Esophagus squamous epithelium (tissue), 5 donors: ENCODE measurements at places on chromosomes 7 and 10. TPM values are rescaled to one million over a fixed set of nuclear protein-coding genes. Genes with fewer than 3 reads are reported as not detected.
A peak's percentile ranks its signal among the peaks of the same experiment; 100 is the strongest.

GRCh38 chr10:14456218-14456869 is 125.6 kb upstream of the FRMD4A start:
- no peak overlapping the region for H3K4me3 ChIP-seq
- no peak for DNase-seq
- no peaks in the 10 kb centered on the region for H3K4me1 ChIP-seq
- H3K27ac ChIP-seq = no peak overlapping the region
- H3K36me3 ChIP-seq = no peaks in the 10 kb centered on the region

DNA sequence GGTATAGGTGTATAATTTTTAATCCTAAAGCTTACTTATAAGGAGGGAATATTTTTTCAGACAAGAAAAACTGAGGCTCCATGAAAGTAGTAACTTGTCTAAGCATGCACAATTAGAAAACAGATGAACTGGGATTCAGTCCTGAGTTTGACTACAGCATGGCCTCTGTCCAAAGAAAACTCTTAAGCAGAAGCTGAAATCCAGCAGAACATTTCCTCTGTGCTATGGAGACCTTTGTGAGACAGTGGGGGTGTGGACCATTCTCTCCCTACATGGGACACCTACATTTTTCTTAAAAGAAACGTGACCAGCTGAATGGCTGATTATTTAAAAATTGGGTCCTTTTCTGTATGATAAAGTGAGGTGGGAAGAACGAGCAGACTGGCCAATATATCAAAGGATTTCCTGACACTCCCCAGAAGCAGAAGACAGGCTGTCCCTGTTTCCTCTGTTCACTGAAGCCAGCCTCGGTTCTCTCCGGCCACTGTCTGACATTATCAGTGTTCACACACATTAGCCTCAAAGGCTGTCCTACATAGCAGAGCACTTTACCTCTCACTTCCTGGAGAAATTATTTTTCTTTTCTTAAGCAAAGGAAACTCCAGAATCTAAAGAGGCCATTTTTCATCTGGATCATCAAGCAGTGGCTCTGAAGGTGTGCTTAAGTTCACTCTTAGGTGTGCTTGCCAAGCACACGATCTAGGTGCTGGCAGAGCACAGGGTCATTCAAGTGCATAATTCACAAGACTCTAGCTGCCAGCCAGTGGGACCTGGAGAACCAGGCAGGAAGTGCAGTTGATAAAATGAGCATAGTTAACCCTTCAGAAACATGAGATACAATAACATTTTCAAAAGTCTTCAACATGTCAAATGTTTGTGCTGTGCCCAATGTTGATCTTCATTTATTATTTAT is 40.4 kb upstream of the KIAA1217 start:
- no peak overlapping the region for H3K4me3 ChIP-seq
- no peaks in the 10 kb centered on the region for H3K36me3 ChIP-seq
- no peak overlapping the region for H3K27ac ChIP-seq
- DNase-seq = no peak
- no peaks in the 10 kb centered on the region for H3K27me3 ChIP-seq
- no peaks in the 10 kb centered on the region for H3K4me1 ChIP-seq

DNA sequence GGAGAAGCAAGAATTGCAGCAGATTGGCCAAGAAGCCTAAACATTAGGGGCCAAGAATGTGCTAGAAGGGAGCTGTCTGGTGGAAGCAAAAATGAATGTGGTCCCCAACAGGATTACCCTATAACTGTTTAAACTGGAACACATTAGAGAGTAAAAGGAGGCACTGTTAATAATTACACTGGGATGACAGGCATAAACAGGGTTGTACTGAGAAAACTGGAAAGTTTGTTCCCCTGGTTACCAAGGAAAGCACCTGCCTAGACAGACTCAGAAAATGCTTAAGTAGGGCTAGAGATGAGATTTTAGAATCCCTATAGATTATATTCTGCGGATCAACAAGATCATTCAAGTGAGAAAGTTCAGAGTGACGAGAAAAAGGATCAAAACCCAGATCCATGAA is 100.8 kb downstream of the CTTNBP2 start:
- H3K36me3 ChIP-seq = no peaks in the 10 kb centered on the region
- DNase-seq = no peak
- H3K4me1 ChIP-seq = no peaks in the 10 kb centered on the region
- no peaks in the 10 kb centered on the region for H3K27me3 ChIP-seq
- H3K27ac ChIP-seq = no peak overlapping the region

DNA sequence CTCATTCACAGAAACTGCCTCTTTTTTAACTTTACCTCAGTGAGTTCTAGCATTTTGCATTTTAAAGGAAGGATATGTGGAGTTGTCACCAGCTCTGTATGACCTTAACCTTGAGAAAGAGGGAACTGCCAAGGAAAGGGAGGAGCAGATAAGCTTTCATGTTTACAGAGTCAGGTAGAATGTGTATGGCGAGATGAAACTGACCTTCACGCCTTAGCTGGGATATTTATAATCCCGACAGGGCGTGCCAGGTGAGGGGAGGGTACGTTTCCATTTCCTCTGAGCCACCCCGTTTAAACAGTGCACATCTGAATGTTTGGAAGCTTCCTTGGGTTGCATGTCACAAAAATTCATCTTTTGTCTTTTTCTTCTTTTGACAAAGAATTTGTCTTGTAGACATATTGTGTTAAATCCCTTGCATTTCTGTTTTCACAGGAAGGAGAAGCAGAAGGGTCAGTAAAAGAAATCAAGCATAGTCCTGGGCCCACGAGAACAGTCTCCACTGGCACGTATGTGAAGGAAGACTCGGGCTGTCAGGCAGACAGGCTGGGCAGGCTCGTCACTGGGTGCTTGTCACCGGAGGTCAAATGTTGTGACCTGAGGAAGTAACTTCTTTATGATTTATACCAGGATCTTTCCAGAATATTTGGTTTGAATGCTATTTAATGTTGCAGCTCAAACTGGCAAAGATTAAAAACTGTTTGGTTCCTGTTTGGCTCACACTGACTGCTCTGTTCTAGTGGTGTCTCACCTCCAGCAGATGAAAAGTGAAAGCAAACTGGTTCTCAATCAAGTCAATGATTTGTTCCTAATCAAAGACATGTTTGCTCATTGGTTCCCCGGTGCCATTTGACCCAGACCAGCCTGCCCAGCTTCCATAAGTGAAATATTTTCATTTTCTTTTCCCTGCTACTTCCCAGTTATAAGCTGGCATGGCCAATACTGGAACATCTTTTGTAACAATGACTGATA is 16.2 kb downstream of the OPTN start:
- H3K4me3 ChIP-seq = no peak overlapping the region
- H3K4me1 ChIP-seq = no peaks in the 10 kb centered on the region
- H3K36me3 ChIP-seq = peaks cover 89% of the 10 kb centered on the region
- H3K27me3 ChIP-seq = no peaks in the 10 kb centered on the region
- DNase-seq = no peak
- H3K27ac ChIP-seq = peak overlapping the region; percentile 17

DNA sequence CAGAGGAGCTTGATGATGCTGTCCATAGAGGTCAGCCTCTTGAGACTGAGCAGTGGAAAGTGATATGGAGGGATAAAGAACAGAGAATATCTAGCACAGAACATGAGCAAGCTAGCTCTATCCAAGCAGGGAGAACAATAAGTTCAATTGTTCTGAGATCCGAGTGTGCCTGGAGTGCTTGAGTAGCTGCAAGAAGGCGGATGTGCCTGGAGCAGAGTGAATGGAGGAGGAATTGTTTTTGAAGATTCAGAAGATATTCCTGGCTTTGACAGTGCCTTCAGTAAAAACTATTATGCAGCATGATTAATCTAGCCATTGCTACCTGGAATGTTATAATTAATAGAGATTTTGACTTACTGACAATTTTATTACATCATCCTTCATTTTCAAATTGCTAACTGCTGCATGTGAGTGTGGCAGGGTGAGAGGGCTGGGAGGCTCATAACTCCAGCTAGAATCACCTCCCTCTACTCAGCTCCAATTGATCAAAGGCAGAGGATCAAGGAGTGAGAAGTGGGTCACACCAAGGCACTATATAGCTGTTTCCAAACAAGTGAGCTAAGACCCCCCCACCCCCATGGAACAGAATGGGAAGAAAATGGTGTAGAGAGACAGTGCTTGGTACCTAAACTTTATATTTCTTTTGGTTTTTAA is 302.8 kb downstream of the ADRA2A start:
- DNase-seq = no peak
- H3K27ac ChIP-seq = no peak overlapping the region
- no peaks in the 10 kb centered on the region for H3K4me1 ChIP-seq
- H3K36me3 ChIP-seq = no peaks in the 10 kb centered on the region
- H3K4me3 ChIP-seq = no peak overlapping the region
- H3K27me3 ChIP-seq = peaks cover 3% of the 10 kb centered on the region

DNA sequence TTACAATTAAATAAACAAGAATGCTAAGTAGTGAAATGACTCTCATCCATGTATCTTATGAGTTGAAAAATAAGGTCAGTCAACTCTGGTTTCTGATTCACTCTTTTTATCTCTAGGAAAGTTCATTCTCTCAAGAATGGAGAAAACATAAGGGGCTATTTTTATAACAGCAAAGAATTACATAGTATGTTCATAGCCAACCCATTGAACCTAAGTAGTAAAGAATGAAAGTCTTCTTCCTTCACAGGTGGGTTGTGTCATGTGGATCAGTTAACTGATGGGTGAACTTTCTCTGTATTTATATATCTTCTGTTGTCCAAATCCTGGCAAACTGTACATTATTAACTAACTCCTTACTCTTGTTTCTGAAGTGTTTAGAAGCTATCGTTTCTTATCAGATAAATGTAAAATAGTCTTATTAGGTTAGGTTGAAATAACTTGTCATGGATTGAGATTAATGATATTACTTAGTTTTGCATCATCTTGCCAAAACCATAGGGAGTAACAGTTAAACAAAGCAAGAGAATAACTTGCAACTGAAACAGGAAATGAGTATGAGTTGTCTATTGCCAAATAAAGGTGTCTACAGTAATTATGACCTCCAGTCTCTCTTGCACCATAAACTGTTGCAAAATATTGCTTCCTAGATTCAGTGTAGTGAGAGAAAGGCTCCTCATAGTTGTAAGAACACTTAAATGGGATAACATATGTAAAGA is 86.8 kb downstream of the ANKRD7 start:
- DNase-seq = no peak
- no peaks in the 10 kb centered on the region for H3K36me3 ChIP-seq
- no peak overlapping the region for H3K27ac ChIP-seq
- H3K4me3 ChIP-seq = no peak overlapping the region

DNA sequence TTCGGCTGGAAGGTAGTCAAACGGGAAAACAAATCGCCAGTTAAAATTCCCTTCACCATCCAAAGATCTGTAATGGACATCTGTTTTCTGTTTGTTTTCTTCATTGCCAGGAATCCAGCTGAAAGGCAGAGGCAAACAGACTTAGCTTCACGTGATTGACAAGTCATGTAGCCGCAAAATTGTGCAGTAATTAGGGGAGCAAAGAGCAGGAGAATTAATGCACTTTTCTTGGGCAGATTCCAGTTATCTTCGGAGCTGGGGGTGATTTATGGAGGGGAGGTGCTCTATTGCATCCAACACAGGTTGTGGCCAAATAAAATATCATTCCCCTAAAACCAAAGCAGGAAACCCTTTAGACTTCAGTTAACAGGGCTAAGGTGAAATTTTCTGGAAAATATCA is 162.2 kb downstream of the MYOF start:
- H3K4me3 ChIP-seq = no peak overlapping the region
- no peaks in the 10 kb centered on the region for H3K27me3 ChIP-seq
- H3K4me1 ChIP-seq = no peaks in the 10 kb centered on the region

DNA sequence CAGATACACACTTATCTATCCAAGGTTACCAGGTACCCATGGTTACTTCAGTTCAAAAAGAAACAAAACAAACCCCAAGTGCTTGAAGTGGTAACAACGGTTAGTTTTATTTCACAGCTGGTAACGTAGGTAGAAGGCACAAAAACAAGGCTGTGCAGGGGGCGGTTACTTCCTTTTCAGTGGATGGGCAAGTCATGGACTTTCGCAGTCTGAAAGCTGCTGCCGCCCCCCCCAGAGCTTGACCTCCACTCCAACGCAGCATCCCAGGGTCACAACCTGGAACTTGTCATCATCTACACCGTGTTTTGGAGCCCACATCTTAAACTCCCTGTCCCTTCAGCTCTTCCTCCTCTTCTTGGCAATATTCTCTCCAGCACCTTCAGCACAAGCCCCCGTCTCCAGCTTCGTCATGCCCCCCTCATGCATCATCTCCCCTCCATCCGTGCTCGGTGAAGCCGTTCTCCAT is 181.2 kb upstream of the ITGB1 start:
- H3K4me1 ChIP-seq = peaks cover 24% of the 10 kb centered on the region
- no peak for DNase-seq
- no peak overlapping the region for H3K27ac ChIP-seq
- no peak overlapping the region for H3K4me3 ChIP-seq

GRCh38 chr10:17092216-17092944 is 37.2 kb downstream of the CUBN start:
- no peaks in the 10 kb centered on the region for H3K27me3 ChIP-seq
- no peaks in the 10 kb centered on the region for H3K36me3 ChIP-seq
- H3K4me3 ChIP-seq = no peak overlapping the region
- no peaks in the 10 kb centered on the region for H3K4me1 ChIP-seq
- H3K27ac ChIP-seq = no peak overlapping the region

- no peaks in the 10 kb centered on the region for H3K36me3 ChIP-seq
- no peaks in the 10 kb centered on the region for H3K27me3 ChIP-seq
- no peaks in the 10 kb centered on the region for H3K4me1 ChIP-seq
- no peak for DNase-seq
- no peak overlapping the region for H3K4me3 ChIP-seq
Measured at GRCh38 chr7:107609811-107610261, 29.8 kb downstream of the BCAP29 start.

Gene ABCB4
- total RNA-seq = not detected

Gene FAM131B
- 0.64 TPM for total RNA-seq

Gene KLHDC10
- total RNA-seq = 17.5 TPM

Gene CCDC3
- 5.6 TPM for total RNA-seq

Gene GALNT17
- total RNA-seq = 1.8 TPM

Gene ZNF503
- 9.7 TPM for total RNA-seq
